Activated CD4-positive, alpha-beta T cell treated with anti-CD3 and anti-CD28 coated beads, Interleukin-2, amount 10 ng/mL, durations not matched to agents 7 days and 5 days (primary cell): ENCODE measurements at places on chromosomes 7 and 10. TPM values are rescaled to one million over a fixed set of nuclear protein-coding genes. Genes with fewer than 3 reads are reported as not detected.
A peak's percentile ranks its signal among the peaks of the same experiment; 100 is the strongest.

DNA sequence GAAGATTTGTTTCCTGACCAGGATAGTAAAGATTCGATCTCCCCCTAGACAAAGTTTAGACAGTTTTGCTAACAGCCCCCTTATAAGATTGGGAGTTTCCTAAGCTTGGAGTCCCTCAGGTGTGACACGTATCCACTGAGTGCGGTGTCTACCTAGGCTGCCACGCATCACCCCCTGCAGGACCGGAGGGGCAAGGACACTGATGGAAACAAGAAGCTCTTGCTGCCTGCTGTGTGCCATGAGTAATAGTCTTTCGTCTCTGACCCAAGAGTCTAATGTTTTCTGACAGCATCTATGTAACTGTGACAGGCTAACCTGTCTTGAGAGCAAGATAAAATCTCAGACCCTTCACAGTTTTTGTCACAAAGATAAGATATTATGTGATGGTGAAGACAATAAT lies 173.5 kb downstream of the SEMA3E start:
- no peaks in the 10 kb centered on the region for H3K4me1 ChIP-seq
- no peak overlapping the region for H3K4me3 ChIP-seq
- no peaks in the 10 kb centered on the region for H3K27me3 ChIP-seq
- DNase-seq: no peak
- H3K27ac ChIP-seq: no peak overlapping the region

GIMAP7 gene
- total RNA-seq: 239 TPM

AKR1C8 gene
- total RNA-seq: 0.27 TPM

DNA sequence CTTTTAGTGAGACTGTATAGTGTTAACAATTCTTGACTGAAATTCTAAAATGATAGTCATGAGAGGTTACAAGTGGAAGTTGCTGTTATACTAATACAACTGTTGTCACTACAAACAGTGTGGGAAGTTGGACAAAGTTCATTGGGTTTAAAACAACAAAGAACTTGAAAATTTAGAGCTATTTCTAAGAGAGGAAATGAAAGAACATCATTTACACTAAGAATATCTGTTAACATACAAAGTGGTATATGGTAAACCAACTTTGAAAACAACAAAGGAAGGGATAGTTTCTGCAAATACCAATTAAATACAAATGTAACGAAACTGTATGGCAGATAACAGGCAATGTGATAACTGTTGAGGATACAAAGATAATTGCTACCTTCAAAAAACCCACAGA lies 11.6 kb downstream of the MTPN start:
- H3K4me1 ChIP-seq: peaks cover 60% of the 10 kb centered on the region
- H3K4me3 ChIP-seq: no peak overlapping the region
- no peak for DNase-seq
- peaks cover 37% of the 10 kb centered on the region for H3K36me3 ChIP-seq
- no peaks in the 10 kb centered on the region for H3K27me3 ChIP-seq

DNA sequence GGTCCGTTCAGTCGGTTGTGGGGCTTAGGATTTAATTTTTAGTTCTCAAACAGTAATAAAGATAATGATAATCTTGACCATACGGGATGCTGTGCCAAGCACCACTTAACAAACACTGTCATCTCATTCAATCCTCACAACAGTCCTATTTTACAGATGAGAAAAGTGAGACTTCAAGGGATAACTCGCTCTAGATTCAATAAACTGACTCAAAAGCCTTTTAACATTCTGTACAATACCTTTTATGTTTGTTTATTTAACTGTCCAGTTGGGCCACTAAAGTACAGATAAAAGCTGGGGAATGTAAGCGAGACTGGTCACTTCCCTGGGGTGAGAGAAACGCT lies 437 bp upstream of the CFAP69 start:
- peak overlapping the region; percentile 84 for H3K4me3 ChIP-seq
- H3K36me3 ChIP-seq: no peaks in the 10 kb centered on the region
- H3K27me3 ChIP-seq: peaks cover 50% of the 10 kb centered on the region
- H3K4me1 ChIP-seq: peaks cover 28% of the 10 kb centered on the region
- no peak for DNase-seq

EPHA1 gene
- total RNA-seq: 11.4 TPM

DNA sequence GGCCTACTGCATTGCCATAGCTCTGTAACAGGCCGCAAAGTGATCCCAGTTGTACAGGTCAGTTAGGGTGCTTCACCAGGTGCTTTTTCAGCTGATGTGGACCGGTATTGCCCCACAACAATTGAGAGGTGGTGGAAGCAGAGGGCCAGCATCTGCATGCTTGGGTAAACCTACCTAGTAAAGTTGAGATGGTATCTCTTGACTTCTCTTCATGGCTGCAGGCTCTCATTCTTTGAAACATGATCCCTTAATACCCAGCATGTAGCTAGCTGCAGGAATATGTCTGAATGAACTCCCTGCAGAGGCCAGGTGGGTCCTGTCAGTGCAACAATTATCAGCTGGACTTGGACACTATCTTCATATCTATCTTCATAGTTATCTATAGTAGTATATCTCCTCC lies 60.7 kb upstream of the CCDC6 start:
- H3K4me3 ChIP-seq: no peak overlapping the region
- H3K36me3 ChIP-seq: no peaks in the 10 kb centered on the region
- no peak for DNase-seq

DNA sequence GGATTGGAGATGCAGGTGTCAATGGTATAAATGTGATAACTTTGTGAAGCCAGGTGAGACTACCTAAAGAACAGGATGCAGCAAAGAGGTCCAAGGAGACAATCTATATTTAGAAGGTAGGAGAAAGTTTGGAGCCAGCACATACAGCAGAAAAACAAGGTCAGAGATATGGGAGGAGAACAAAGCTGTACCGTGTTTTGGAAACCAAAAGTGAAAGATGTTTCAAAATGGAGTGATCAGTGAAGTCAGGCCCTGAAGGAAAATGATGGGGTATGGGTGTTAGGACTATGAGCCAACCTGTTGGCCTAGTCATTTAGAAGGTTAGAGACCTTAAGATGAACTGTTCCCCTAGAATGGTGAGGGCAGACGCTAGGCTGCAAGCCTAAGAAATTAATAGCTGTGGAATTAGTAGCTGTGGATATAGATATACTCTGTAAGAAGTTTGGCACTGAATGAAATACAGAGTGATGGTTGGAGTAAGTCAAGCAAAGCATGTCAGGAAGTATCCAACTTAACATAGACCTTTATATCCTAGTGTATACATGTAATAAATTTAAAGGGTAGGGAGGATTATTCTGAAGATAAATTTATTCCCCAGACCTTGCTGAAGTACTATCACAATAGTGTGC lies 149.8 kb upstream of the WNT16 start:
- peaks cover 6% of the 10 kb centered on the region for H3K4me1 ChIP-seq
- H3K27me3 ChIP-seq: peaks cover 10% of the 10 kb centered on the region
- H3K4me3 ChIP-seq: no peak overlapping the region
- no peak for DNase-seq
